ENCODE measurements at places on chromosomes 12 and 14. TPM values are rescaled to one million over a fixed set of nuclear protein-coding genes. Genes with fewer than 3 reads are reported as not detected.

Gene DYNLL1
- polyA plus RNA-seq = 636 TPM

Gene SSPN
- 1.0 TPM for polyA plus RNA-seq

Gene MYL6B
- 44.9 TPM for polyA plus RNA-seq

DNA sequence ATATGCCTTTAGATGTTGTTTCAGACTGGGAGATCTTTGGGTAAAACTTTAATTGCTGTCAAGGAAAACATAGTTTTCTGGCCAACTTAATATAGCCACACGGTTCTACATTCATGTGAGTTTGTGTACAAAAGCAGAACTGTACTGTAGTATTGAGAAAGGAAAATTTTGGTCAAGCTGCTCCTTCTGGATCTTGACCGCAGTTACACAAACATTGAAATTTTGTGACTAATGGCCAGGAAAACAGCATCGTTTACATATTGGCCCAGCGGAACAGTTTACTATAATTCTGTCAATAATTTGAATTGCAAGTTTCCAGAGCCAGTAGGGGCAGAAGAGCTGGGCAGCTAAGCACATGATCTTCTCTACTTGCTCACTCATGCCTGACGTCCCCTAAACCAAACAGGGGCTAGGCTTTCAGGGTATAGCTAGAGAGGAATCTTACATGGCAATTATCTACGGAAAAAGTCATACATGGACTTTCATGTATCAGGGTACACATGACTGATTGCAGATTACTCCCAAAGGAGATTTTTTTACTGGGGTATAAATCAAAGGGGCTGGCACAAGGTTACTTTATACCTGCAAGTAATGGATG is 11.4 kb upstream of the ART4 start:
- DNase-seq = no peak

GRCh38 chr14:22872833-22873520 is 1.4 kb downstream of the LRP10 start:
- DNase-seq = no peak

GRCh38 chr12:27657296-27657695 is 39.0 kb upstream of the REP15 start:
- DNase-seq = no peak

DNA sequence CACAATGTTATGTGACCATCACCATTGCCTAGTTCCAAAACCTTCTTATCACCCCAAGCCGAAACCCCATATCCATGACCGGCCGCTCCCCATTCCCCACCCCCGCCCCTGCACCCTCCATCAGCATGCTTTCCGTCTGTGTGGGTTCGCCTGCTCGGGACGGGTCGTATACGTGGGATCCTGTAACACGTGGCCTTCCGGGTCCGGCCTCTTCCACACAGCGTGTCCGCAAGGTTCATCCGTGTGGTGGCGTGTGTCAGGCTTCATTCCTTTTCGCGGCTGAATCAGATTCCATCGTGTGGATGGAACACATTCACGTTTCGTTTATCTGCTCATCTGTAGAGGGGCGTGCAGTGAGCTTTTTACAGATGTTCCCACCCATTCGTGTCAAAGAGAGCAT is 41.4 kb downstream of the RIMBP2 start:
- no peak for DNase-seq

- DNase-seq = no peak
These were observed 11.3 kb downstream of the PLD4 start for GRCh38 chr14:104935955-104936354.

DNA sequence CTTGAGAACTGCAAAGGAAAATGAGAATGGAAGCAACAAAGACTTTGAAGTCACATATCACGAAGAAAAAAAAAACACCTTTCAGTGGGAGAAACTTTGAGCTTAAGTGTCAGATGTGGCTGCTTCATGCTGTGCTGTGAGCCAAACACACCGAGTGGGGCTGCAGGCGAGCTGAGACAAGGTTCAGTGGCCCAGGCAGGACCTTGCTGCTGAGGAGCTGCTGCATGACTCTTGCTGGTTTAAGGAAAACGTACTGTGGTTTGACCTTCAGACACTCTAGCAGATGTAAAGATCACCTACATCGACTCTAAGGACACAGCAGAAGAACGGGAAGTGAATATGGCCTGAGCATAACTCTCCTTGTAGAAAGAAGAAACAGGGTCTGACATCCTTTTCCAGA is 118.1 kb upstream of the OR4E1 start:
- DNase-seq = no peak

DNA sequence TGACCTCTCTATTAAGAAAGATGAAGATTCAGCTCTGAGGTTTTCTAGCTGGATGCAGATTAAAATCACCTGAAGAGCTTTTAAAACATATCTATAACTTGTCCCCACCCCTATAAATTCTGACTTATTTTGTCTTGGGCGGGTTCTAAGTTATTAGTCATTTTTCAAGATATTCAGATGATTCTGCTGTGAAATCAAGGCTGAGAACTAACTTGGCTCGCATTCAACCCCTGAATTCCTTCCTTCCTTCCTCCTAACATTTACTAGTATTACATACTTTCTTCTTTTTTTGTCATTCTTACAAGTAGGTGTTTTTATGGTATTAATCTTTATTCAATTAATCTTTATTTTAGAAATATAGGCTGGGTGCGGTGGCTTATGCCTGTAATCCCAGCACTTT is 55.4 kb downstream of the SSPN start:
- no peak for DNase-seq

DNA sequence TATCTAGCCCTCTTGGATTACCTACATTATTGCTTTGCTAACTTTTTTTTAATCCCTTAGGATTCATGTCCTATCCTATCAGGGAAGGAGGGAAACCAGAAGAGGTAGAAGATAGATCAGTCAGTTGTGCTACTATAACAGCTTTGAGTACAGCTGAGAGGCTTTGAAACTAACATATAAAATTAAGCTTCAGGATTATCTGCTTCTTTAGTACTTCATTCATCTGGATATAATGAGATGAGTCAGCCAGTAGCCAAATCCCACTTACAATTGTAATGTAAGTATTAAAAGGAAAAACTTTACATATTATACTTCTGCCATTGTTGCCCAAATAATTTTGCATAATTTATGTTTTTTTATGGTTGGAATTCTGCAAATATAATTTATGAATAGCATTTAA is 33.4 kb upstream of the ANO6 start:
- no peak for DNase-seq
